ENCODE measurements at places on chromosomes 1 and 21.

GRCh38 chr1:245876586-245876985 is 630.5 kb downstream of the SMYD3 start:
- no peak for DNase-seq

DNA sequence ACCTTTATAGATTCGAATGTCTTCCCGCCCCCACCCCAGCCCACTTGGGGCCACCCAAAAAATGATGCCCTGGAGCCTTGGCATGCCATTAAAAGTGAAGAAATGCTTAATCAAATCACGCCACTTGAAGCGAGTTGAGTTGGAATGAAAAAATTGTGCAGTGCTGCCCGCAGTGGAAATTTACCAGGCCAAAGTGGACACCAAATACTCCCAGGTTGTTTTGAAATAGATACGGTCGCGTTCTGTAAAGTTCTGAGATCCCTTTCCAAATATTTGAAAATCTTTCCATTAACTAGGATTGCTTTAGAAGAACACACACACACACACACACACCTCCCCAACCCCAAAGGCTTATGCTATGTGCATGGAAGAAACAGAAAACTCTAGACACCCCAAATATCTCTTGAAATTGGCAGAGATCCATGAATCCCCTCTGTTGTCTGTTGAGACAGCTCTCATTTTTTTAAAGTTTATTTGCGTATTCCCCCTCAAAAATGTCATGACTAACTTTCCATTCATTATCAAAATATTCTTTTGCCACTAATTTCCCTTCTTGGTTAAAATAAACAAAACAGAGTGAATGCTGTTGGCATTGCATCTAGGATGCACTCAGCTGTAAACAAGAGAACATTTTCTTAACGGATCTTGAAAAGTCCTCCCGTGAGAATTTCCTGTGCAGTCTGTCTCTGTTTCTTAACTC is 142.3 kb upstream of the KCNE2 start:
- DNase-seq: no peak

DNA sequence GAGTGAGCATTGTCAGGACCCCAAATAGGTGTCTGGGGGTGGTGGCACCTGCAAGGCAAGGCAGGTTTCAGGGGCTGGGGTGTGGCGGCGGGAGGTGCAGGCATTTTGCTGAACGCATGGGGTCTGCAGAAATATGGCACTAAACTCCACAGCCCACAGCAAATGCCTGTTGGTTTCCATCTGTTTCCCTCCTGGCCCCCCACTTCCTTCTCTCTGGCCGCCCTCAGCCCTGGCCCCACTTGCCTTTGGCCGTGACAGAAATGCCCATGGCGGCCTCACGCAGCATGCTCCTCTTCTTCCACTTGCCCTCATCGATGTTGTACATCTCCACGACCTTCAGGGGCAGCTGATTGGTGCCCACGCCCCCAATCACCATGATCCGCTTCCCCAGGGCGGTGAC is 13.7 kb downstream of the KLHDC8A start:
- no peak for DNase-seq

DNA sequence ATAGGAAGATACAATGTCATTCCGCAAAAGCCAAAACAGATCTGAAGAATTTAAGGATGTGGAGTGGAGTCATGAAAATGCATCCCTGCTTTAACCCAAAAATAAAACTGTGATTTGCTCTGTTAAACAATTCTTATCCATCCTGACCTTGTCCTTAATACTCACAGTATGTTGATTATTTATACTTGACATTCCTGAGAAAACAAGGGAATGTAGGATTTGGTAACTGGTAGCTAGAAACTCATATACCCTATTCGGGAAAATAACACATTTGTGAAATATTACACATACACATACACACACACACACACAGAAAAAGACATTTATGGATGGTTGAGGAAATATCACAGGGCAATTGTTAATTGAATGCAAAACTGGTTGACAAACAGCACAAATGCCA is 80.2 kb downstream of the FMN2 start:
- DNase-seq: no peak

DNA sequence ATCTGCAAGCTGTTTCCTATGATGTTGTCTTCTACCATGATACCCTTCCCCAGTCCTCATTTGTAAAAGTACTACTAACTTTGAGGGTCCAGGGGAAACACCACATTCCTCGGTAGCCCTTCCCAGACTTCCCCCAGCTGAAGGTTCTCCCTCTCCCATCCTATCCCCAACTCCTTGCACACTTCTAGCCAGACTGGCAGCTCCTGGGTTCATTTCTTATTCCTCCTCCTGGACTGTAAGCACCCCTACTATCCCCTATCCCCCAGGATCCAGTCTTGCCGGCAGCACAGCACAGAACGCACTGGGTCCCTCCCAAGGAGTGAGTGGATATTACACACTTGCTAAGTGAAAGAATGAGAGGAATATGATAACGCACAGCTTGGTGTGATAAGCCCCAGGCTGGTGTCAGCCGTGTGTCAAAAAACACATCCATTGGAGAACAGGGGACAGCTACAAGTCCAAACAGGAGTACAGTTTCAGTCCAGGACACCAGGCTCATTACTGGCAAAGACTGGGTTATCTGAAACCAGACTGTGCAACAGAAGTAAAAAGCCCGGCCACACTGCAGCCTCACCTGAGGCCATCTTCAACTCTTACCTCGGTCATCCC is 100.2 kb downstream of the SSBP3 start:
- DNase-seq: no peak
